NCI-H510A (cell line): ENCODE measurements at places on chromosomes 6 and 20.
A peak's percentile ranks its signal among the peaks of the same experiment; 100 is the strongest.

- DNase-seq: peak; percentile 98
Measured at GRCh38 chr20:20367575-20368417, at the start of gene INSM1. INSM1 (plus strand) TSS chr20:20368104; CDS start chr20:20368268, 164 bp downstream.

DNA sequence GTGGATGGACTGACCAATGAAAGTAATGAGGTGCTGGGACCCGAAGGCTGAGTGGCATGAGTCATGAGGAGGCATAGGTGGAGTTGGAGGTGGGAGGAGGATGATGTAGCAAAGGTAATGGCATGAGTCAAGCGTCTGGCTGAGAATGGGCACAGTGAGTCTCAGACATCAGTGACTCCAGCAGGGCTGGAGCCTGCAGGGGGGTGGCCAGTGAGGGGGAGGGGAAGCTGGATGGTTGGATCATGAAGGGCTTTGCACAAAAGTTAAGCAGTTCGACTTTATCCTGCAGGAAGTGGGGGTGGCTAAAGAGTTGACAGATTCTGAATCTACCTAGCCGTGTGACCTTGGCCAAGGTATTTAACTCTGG is 99.0 kb upstream of the IYD start:
- no peak for DNase-seq

GRCh38 chr20:59028812-59029211 is 3.3 kb downstream of the ATP5F1E start:
- no peak for DNase-seq

GRCh38 chr6:31834367-31835250 is 7.1 kb downstream of the HSPA1B start:
- peak; percentile 93 for DNase-seq

DNA sequence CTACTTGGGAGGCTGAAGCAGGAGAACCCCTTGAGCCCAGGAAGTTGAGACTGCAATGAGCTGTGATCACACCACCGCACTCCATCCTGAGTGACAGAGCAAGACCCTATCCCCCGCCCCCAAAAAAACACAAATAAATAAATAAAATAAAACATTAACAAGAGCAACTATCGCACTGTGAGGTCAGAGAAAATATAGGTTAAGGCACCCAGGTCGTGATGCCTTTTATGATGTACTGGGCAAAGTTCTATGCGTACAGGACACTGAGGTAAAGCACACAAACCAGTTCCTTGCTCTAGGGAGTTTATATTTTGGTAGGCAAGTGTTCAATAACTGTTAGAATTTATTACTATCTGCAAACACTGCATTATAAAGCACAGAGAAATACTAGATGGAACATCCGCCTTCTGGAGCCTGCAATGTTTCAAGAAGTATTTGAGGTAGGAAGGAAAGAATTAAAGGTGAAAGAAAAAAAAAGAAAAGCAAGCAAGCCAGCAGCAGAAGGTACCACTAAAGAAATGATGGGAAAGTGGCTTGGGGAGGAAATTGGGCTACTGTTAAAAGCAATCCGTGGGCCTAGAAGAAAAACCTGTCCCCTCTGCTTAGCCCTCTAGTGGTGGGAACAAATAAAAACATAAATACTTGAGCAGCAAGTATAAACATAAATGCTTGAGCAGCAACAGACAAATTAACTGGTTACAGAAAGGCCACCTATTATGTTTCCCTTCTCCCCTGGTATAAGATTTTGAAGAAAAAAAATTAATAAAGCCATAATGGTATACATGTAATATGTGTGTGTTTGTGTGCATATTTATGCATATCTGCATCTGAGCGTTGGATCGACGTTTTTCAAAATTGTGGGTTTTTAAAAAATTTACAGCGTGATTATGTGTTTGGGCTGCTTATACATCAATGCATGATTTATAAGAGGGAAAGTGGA is 128.0 kb downstream of the PHACTR1 start:
- DNase-seq: no peak

- DNase-seq: no peak
Measured at GRCh38 chr6:168400037-168400436, 40.9 kb upstream of the SMOC2 start.

DNA sequence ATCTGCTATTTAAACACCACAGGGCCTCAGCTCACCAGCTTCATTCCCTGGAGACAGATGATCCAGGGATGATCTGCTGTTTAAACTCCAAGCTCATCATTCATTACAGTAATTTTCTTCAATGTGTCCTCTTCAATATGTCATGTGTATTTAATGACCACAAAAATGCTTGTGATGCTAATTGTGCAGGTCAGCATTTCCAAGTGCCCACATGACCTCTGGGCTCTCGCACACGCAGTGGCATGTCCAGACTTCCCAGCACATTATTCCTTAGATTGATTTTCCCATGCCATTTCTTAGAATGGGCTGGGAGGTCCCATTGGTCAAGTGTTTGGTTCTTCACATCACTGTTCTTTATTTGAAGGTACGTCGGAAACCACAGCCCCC is 434.4 kb downstream of the HAO1 start:
- DNase-seq: peak; percentile 5

DNA sequence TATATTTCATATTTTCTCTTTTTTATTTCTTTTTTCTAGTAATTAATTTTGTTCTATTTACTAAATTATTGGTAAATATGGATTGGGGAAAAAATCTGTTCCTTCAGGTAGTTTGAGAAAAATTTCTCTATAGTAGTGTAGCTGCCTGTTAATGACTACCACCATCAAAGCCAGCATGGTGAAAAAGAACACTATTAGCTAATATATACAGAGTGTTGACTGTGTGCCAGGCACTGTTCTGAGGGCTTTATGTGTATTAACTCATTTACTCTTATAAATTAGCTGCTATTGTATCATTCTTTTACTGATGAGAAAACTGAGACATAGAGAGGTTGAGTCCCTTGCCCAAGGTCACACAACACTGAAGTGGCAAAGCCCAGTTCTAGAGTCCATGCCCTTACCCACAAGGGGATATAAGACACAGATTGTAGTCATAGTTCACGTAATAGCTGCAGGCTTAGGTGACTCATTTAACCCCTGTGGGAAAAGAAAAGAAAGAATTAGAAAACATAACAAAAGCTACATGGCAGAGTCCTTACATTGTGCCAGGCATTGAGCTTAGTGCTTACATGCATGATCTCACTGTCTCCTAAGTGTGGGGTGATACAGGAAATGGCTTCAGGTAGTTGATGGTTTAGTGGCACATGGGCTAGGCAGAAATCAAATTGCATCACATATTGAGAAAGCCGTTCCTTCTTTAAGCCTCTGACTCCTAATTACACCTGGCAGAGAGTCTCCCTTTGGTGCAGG is 12.2 kb upstream of the AKIRIN2 start:
- no peak for DNase-seq
